ENCODE measurements at places on chromosomes 4 and X.
A peak's percentile ranks its signal among the peaks of the same experiment; 100 is the strongest.

DNA sequence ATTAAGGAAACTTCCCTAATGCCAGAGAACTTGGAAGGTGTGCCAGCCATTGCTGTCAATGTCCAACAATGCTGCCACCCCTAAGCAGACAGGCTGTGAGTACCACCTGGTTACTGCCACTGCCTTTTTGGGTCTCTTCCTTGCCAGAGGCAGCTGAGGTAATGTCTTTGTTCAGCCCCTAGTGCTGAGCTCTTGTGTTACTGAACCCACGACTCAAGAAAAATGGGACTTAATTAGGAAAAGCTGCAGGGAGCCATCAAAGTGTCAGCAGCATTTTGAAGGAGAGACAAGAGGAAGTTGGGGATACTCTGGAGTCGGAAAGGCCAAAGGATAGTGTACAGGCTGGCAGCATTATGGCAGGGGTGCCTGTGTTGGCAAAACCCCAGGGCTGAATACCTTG is 283.7 kb downstream of the AFF2 start:
- no peak for DNase-seq

DNA sequence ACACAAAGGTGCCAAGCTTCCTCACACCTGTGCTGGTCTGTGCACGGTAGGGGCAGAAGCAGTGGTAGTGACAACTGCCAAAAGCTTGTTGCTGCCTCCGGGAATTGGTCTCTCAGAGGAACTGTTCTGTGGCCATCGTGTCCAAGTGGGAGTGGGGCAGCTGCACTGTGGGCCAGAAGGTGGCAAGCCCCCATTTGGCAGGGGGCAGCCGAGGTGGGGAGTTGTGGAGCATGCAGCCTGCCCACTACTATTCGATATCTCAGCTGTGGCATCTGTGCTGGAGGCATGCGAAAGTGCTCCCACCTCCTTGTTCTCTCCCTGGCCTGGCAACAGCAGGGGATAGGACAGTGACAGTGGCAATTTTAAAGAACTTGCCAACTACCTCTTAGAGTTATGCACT is 192.8 kb downstream of the TBX22 start:
- DNase-seq: no peak

DNA sequence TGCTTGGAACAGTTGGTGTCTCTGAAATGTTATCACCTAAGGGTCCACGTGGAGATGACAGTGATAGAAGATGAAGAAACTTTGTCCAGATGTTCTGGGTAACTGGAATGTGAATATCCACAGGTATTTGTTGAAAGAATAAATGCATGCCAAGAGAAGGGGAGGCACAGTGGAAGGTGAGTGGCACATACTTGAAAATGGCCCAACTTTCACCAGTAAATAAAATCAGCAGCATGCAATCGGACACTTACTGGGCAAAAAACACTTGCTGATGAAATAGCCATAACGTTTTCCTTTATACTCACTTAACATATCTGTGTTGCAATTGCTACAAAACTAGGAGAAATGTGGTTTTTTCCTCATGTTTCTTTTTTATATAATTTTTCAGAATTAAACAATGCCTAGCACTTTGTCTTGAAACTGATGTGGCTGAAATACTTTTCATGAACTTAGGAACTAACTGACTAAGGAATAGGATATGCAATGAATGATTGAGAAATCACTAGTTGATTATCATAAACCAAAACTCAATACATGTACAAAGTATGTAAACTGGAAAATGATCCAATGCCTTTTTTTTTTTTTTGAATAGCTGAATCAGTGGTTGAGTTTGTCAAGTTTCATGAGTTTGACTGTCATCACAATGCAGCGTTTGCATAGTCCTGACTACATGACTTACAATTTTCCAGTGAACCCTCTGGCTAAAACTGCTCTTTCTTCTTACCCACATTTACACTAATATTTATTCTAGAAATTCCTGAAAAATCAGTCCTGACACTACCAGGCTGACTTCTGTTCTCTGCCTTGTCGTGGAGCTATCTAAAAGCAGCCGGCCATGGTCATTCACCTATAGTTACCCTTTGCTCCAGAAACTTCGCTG is 127.4 kb downstream of the CPE start:
- DNase-seq: peak; percentile 88

DNA sequence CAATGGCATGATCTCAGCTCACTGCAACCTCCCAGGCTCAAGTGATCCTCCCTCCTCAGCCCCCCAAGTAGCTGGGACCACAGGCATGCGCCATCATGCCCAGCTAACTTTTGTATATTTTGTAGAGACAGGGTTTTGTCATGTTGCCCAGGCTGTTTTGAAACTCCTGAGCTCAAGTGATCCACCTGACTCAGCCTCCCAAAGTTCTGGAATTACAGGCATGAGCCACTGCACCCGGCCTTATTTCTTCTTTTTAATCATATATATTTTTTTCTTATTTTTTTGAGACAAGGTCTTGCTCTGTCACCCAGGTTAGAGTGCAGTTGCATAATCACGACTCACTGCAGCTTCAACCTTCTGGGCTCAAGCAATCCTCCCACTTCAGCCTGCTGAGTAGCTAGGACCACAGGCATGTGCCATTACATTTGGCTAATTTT is 184.0 kb downstream of the TSPAN5 start:
- peak; percentile 89 for DNase-seq

DNA sequence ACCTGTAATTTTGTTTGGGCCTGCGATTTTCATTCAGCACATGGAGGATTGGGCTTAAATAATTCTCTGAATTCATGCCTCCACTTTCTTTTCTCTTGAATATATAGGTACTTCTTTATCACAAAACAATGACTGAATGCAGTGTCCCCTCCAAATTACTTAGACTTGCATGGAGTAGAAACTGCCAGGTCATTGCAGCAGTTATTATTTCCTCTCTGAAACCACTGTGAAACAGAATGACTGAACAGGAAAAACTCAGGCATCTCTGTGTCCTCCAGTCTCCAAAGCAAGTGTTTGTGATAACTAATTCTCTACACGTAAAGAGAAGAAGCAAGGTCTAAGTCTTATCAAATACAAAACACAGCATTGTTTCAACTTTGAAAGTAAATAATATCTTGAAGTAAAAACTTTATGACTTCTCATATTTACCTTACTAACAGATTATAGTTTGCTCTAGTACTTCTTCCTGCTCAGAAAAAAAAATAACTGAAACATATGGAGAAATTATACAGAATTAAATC is 144.5 kb upstream of the DIAPH2 start:
- DNase-seq: no peak

DNA sequence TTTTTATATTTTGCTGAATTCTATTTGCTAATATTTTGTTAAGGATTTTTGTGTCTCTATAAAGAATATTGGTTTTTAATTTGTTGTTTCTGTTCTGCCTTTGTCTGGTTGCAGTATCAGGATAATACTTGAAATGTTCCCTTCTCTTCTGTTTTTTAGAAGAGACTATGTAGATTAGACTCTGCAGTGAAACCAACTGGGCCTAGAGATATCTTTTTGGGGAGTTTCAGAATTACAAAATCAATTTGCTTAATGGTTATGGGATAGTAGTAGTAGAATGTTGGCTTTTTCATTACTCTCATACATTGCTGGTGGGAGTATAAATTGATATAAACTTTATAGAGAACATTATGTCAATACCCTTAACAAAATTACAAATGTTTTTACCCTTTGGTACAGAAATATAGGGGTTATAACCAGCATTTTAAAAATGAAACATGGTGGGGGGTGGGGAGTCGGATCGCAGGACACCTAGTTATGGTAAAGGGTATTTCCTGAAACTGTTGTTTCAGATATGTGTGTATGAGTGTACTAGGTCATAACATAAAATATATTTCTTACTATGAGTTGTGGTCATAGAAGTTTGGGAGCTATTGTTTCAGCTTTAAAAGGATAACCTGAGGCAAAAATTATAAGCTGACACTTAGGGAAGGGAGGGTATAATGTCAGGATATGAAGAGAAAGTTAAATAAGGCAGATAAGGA is 29.0 kb downstream of the CLOCK start:
- DNase-seq: no peak

Data from amniotic epithelial cell (primary cell).